KG1 (cell line): ENCODE measurements at places on chromosomes 5 and 9.
A peak's percentile ranks its signal among the peaks of the same experiment; 100 is the strongest.

GRCh38 chr5:165209101-165209727 lies 1703.8 kb downstream of the MAT2B start:
- DNase-seq, result no peak

DNA sequence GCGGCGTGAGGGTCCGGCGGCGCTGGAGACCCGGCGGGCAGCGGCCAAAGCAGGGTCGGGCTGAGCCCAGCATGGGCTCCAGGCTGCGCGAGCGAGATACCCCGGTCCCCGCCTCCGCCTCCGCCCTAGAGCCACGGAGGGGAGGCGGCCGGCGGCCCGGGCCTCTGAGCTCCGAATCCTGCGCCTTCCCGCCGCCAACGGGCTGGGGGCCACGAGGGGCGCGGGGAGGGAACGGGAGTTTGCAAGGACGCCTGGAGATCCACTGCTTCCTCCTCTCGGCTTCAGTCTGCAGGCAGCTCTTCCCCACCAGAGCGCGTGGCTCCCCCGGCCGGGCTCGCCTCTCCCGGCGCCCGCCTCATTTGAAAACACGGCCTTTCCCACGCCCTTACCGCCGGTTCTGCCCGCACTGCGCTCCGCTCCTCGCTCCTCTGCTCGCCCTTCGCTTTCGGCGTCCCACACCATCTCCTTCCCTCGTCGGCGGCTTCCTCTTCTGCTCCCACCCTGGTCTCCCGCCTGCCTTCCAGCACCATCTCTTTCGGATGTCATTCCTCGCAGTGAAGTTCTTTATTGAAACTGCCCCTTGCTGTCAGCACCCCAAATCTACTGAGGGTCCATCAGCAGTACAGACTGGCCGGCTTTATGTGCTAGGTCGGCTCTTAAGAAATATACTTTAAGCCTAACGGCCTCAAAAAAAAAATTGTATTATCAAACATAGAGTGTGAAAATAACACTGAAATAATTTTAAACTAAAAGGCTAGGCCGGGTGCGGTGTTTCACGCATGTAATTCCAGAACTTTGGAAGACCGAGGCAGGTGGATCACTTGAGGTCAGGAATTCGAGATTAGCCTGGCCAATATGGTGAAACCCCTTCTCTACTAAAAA lies 105.0 kb upstream of the FAM120A start:
- no peak for DNase-seq

- DNase-seq, result no peak
Observed at GRCh38 chr9:84789463-84789830, 119.9 kb downstream of the NTRK2 start.

DNA sequence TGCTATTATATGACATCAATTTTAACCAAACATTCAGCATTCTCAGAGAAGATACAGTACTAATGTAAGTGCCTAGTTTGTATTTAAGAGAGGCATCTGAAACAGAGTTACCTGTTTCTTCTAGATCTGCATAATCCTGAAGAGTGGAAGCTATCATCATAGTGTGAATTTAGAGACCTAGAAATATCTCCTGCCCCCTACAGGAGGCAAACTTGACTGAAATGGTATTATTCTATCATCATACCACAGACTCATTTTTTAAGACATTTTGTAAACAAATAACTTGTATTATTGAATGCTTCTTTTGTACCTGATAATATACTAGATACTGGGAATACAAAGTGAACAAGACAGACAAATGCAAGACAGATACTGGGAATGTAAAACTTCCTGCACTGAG lies 216.8 kb upstream of the RPS23 start:
- no peak for DNase-seq

DNA sequence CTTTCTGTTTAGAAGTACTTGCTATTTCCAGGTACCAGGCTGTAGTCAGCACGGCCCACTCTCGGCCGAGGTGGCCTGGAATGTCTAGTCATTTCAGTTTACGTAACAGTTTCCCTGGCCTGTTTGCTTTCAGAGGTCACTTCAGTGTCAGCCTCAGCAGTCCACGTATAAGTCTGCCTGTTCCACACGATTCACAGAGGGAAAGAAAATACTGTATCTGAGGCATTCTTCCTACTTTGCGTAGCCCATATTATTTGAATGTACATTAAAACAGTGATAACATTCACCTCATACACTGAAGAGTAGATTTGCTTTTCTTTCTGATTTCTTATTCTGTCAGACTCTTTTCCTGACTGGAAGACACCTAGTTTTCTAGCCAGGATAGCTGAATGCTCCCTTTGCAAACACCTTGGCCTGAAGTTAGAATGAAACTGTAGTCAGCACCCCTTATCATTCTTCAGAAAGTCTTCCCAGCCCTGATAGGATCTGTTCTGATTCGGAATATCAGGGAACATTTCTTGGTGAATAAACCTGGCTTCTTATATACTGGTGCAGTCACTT lies 140.9 kb downstream of the AOPEP start:
- DNase-seq, result no peak

GRCh38 chr9:34377404-34377746 lies 677 bp upstream of the MYORG start:
- no peak for DNase-seq

- peak; percentile 36 for DNase-seq
Observed at GRCh38 chr9:136283291-136284235, 20.3 kb downstream of the CCDC187 start.

DNA sequence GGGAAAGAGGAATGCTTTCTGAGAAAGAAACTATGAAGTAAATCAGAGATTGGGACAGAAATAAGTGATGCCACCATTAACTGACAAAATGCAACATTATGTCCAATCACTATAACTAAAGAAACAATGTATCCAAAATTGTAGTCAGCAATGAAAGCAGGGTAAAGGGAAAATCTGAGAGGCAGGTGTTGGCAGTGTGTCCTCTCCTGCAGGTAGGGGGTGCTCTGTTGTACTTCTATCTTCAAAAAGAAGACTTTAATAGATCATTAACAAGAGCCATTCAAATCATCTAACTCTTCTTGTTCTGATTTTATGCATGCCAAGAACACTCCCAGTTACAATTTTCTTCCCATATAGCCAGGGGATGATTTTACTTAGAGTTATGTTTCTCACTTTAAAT lies 1275.7 kb downstream of the PTPRD start:
- DNase-seq, result no peak

GRCh38 chr9:136169495-136169894 lies 35.4 kb downstream of the LHX3 start:
- no peak for DNase-seq

- no peak for DNase-seq
Observed at GRCh38 chr9:378263-378662, 163.6 kb downstream of the DOCK8 start.

DNA sequence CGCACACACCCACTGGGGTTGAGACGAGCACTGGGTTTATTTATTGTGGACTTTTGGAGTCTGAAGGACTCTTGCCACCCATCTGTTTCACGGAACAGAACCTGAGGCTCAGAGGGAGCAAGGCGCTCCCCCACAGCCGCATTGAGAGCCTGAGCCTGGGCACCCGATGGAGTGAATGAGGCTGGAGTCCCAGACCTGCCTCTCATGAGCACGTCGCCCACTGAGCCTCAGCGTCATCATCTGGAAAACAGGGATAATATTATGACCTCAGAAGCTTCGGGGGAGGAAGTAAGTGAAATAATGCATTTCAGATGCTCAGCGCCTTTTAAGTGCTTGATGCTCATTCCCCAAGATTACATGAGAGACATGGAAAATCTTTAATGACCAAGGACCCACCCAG lies 5.5 kb downstream of the NEK6 start:
- no peak for DNase-seq

- DNase-seq, result no peak
Observed at GRCh38 chr5:9350301-9350797, 195.5 kb downstream of the SEMA5A start.

GRCh38 chr5:96008987-96009647 lies 47.5 kb upstream of the ELL2 start:
- no peak for DNase-seq

DNA sequence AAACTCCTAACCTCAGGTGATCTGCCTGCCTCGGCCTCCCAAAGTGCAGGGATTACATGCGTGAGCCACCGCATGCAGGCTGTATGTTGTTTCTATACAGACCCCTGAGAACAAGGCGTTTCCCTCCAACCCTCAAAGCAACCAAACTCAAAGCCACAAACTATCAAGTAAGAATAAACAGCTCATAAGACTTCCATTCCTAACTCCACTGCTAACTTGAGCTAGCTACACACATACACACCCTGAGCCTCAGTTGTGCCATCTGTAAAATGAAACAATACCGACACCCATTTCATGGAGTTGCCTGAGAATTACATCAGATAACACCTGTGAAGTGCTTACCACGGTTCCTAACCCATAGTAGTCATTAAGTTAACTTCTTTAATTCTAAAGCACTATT lies 70.8 kb downstream of the SERINC5 start:
- DNase-seq, result no peak

GRCh38 chr9:2857564-2858198 lies 13.8 kb upstream of the PUM3 start:
- peak; percentile 67 for DNase-seq

DNA sequence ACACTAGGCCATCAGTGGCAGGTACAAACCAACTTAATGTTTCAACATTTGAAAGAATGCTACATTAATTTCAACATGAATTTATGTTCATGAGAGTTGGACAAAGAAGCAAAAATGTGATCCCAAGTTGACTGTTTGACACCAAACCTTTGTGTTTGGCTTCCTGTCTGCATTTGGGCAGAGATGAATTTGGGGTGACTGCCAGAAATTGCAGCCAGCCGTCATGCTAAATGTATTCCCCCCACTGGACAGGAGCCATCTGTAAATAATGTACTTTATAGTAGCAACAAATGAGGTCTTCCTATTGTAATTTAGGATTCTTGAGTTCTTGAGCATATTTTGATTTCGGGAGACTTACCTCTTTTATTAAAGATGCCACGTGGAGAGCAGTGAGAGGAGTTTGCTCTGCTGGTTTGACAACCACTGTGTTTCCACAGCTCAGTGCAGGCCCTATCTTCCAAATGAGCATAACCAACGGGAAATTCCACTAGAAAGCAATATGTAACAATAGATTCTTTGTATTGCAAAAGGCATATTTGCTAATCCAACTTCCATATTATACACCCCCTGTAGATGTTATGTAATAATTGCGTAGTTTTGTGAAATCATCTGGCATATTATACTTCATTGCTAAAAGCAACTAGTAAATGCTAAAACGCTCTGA lies 27.6 kb downstream of the ALDH1A1 start:
- no peak for DNase-seq

DNA sequence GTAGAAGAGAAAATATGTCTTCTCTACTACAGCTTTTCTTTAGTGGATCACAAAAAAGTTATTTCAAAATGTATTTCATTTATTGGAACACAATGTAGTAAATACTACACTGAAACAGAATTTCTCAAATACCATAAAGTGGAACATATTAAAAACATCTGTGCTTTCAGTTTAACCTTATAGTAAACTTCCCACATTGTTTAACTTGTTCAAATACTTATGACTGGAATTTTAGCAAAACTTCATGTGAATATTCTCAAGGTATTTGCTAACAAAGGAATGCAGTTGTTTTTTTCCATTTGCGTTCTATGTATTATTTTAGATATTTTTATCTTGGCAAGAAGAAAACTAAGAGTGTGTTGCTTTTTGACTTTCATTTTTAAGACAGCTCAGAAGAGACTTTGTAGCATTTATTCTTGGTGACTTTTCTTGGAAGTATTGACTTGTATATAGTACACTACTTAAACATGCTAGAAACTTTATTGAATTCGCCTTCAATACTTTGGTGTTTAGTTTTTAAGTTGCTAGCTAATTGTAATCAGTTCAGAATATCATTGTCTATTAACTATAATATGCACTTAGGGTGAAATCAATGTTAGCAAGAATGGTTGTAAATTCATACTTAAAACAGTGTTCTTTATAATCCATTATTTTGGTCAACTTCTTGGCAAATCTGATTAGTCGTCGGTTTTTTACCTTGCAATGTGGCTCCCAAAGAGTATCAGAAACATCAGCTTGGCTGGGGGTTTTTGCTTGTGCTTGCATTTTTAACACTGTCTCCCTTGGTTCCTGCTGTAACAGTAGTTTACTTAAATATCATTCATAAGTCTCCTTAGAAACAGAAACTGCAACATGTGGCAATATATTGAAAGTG lies 5.0 kb upstream of the RHOBTB3 start:
- no peak for DNase-seq

DNA sequence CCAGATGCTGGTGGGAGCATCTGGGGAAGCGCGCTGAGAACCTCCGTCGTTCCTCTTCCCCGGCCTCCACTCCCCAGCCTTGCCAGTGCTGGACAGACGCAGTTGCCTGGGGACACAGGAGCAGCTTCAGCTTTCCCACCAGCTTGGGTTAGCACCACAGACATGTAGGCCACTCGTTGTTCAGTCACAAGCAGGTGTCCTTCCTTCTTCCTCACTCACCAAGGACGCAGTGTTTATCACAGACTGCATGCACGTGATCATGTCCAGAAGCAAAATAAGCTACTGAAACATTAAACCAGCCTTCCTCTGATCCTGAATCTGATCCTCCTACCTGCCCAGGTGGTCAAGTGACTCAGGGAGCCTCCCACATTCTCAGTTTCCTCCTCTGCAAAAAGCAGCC lies 232.9 kb downstream of the SYK start:
- no peak for DNase-seq

- DNase-seq, result no peak
Observed at GRCh38 chr9:95879591-95879990, 4.1 kb downstream of the ERCC6L2 start.

DNA sequence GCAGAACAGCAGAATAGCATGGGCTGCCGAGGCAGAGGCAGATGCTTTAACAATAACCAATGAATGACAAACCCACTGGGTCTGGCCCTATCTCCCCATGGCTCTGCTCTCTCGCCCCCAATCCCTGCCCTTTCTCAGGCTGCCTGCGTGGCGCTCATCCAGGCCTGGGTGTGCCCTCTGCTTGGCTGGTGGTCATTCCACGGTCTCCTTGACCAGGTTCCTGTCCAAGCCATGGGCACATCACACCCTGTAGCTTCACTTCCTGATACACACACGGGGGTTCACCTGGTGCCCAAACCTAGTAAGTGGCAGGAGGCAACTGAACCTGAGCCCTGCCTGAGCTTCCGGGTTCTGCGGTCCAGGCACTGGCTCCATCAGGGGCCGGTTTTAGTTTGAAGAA lies 87.6 kb downstream of the DAP start:
- no peak for DNase-seq

DNA sequence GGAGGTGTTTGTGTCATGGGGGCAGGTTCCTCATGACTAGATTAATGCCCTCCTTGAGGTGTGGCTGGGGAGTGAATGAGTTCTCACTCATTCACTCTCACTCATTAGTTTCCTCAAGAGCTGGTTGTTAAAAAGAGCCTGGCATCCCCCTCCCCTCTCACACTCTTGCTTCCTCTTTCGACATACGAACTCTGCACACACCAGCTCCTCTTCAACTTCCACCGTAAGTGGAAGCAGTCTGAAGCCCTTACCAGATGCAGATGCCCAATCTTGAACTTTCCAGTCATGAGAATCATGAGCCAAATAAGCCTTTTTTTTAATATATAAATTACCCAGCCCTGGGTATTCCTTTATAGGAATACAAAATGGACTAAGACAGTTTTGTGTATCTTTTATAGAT lies 82.5 kb downstream of the SPRY4 start:
- DNase-seq, result no peak

DNA sequence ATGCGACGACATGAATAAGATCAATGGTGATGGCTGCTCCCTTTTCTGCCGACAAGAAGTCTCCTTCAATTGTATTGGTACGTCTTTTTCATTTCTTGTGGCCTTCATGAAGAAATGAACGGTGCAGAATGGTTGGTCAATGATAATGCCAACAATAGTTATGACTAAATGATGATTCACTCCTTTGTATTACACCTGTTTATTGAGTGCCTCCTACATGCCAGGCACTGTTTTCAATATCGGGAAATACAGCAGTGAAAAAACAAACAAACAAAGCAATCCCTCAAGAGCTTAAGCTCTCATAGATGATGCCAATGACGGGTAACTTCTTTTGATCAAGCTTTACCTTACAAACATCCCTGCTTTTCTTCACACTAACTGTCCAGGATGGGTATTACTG lies 117.7 kb downstream of the PAPPA start:
- DNase-seq, result no peak
